ENCODE measurements at places on chromosomes 16 and 17. TPM values are rescaled to one million over a fixed set of nuclear protein-coding genes. Genes with fewer than 3 reads are reported as not detected.

DNA sequence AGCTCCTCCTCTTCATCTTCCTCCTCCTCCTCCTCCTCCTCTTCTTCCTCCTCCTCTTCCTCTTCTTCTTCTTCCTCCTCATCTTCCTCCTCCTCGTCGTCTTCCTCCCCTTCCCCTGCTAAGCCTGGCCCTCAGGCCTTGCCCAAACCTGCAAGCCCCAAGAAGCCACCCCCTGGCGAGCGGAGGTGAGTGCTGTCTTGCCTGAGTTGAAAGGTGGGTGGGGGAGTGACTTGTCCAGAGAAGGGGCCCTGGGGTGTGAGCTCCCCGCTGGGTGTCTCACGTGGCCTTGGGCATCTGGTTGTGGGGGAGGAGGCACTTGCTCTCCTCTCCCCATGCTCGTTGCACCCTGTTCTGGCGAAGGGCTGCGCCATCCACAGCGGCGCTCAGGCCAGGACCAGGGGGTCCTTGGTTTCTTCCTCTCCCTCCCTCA, 8.0 kb downstream of the ELOB start:
- DNase-seq, result no peak

- DNase-seq, result no peak
These were observed 98.6 kb downstream of the GNAO1 start for GRCh38 chr16:56289862-56290261.

DNA sequence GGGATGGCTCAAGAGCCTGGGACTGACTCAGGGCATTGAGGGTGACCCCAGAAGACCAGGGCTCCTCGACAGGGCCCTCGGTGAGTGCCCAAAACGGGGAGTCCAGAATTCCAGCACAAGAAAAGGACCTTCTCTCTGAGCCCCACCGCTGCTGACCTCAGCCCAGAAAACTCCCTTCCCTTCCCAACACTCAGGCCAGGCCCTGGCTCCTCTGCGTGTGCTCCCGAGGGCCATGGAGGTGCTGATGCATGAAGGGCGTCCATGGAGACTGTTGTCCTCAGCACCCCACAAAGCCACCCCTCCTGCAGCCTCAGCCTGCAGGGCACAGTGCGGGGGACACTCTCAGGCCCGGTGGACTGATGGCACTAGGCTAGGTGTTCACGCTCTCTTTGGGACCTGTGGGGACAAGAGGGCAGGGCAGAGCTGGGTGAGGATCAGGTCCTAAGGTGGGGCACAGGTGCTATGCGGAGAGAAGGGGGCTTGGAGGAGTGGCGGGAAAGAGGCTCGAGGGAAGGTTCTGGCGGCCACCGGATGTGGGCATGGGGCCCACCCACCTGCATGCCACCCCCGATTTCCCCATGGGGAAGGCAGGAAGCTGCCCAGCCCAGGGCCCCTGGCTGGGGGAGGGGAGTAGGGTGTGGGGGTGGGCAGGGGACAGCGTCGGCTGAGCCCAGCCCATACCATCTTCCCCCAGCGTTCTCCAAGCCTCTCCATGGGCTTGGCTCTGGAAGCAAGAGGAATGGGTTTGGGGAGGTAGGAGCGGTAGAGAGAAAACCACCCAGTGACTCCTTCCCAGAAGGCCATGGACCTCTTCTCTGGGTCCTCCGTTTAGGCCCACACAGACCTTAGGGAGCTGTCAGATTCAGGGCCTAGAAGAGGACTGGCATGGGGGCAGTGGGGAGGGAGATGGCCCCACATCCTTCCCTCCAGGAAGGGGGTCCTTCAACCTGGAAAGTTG, 4.5 kb upstream of the TSPOAP1 start:
- no peak for DNase-seq

DNA sequence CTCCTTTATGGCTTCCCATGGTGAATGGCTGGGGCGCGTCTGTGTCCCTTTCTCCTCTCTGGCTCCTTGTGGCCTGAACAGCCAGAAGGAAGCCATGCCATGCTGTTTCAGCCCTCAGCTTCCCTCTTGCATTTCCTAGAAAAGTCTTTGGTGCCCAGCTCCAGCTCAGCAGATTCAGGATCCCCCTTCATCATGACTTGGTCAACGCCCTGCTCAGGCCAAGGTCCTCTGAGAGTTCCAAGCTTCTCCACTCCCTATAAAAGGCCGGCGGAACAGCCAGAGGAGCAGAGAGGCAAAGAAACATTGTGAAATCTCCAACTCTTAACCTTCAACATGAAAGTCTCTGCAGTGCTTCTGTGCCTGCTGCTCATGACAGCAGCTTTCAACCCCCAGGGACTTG, at the start of gene CCL13:
CCL13 (plus strand) TSS at position 287 of the 400 bp plus-strand sequence; CDS start at position 334, 47 bp downstream.
- DNase-seq, result no peak

RAB40C gene
- total RNA-seq, result 6.8 TPM

ST6GALNAC1 gene
- not detected for total RNA-seq

PLEKHM1 gene
- 4.7 TPM for total RNA-seq

DNA sequence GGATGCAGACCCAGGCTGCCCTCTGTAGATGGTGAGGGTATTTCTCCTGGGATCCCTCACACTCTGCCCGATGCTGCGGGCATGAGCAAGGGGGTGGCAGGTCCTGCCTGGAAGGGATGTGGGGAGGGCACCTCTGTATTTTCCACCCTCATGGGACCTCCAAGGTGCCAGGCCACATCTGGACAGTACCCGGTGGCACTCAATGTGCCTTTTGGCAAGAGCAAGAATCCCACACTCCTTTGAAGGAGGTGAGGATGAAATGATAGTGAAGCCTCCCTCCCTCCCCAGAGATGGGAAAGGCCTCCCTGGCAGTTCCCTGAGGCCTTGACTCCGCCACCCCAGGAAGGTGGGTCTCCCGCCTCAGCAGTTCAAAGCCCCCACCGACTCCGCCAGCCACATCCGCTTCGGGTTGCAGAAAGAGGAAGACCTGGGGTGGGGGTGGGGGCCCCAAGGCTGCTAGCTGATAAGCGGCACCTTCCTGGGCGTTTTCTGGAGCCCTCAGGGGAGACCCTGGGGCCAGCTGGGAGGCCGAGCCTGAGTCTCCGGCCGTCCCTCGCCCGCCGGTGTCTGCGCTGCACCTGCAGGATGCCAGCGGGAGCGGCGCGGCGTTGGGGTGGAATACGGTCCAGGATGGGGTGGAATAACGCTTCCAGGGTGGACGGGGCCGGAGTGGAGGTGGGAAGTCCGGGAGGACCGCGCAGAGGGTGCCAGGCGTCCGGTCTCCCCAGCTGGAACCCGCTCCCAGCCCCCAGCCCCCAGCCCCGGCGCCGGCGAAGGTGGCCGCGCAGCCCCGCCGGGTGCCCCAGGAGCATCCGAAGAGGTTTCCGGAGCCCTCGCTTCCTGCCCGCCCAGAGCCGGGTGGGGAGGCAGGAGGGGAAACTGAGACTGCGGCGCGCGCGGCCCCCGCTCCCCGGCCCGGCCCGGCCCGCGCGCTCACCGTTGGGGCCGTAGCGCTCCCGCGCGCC, 718 bp downstream of the ATP2A3 start:
- no peak for DNase-seq

GRCh38 chr16:51640196-51640595, 489.1 kb upstream of the SALL1 start:
- no peak for DNase-seq

GRCh38 chr16:15671530-15672117, 21.6 kb downstream of the NDE1 start:
- no peak for DNase-seq

DNA sequence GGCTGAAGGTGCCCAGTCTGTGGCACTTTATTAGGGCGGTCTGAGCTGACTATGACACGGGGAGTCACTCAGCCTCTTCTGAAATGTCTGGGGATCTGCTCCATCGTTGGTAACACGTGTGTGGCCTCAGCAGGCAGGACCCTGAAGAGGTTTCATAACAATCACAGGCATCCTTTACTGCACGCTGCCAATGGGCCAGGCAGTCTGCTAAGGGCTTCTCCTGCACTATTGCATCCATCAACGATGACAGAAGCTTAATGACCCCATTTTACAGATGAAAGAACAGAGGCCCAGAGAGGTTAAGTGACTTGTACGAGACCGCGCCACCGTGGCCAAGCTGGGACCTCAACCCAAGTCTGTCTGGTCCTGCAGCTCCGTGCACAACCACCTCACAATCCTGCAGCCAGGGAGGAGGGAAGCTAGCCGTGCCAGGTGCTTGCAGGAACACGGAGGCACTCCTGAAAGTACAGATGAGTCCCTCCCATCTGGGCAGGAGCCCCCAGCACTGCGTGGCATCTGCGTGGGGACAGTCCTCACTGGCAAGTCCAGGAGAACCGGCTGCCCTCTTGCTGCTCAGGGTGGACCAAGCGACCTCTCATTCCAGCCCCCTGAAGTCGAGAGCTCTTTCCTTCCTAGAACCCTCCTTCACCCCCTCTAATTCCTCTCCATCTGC, 40.0 kb downstream of the RPH3AL start:
- no peak for DNase-seq

ANTKMT gene
- 7.5 TPM for total RNA-seq

GRCh38 chr16:31138621-31139578, 3.4 kb upstream of the PRSS8 start:
- DNase-seq, result peak; percentile 70

DNA sequence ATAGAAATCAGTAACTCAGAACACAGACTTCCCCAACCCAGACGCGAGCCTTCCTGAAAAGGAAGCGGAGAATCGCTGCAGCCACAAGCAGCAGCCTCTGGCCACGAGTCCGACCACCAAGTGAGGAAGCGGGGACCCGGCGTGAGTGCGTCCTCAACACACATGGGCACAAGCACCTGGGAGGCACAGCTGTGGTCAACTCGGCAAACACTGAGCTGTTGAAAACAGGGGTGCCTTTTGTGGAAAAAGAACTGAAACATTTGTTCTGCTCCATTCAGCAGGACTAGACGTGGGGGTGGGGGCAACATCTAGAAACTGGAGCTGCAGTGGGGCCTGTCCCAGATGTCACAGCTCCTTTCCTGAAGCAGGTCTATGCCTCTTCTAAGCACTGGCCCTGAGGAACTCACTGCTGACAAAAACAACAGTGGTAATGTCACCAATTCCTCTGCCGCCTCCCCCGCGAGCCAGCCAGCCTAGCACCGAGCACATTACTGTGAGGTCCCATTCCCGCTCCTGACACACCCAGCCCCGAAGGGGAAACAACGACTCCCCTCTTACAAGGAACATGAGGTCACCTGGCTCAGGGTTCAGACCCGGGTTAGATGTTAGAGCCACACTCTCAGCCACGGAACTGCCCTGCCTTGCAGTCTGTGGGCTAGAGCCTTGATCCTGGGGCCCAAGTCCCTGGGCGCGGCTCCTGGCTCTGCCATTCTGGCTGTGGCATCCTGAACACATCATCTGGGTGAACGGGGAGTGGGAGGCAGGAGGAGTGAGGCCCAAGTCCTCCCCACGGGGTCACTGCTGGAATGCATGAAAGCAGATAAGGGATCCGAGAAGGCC, 29.0 kb downstream of the KDM8 start:
- DNase-seq, result no peak

DNA sequence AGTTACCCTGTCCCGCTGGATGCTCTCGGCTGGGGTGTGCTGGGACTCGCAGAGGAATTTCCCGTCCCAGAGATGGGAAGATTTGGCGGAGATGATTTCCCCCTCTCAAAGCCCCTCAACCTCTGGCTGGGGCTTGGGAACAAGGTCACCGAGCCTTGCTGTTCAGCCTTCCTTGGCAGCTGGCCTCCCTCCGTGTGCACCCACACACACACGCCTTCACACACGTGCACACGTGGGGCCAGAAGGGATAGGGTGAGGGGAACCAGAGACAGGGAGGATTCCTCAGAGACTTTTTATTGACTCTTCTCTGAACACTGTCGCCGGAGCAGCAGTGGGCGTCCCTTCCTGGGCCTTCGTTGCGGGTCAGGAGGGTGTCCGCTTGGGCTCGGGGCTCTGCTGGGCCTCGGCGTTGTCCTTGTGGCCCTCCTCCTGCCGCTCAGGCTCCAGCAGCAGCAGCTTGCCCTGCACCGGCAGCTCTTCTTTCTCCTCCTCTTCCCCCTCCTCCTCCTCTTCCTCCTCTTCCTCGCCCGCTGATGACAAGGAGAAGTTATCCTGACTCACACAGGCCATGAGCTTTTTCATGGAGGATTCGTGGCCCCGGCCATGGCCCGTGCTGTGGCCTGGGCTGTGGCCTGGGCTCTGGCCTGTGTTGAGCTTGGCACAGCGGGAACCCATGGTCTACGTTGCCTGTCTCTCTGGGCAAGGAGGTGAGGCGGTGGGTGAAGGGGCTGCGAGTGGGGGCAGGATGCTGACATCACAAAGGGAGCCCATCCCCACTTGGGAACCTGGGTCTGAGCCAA, at the start of gene PRM3:
PRM3 (minus strand) TSS at position 709 of the 800 bp plus-strand sequence; CDS start at position 675, 34 bp downstream.
- no peak for DNase-seq

- DNase-seq, result no peak
These were observed 70.2 kb downstream of the PARN start for GRCh38 chr16:14559809-14560241.

- DNase-seq, result no peak
These were observed 33.5 kb downstream of the NUP93 start for GRCh38 chr16:56763291-56763916.

- DNase-seq, result no peak
These were observed 5.7 kb upstream of the CDH5 start for GRCh38 chr16:66360624-66361324.

- DNase-seq, result peak; percentile 33
These were observed 10.0 kb upstream of the CFDP1 start for GRCh38 chr16:75443298-75443697.

APOBR gene
- total RNA-seq, result not detected

RABEP1 gene
- 40.0 TPM for total RNA-seq

CACNA1H gene
- 1.6 TPM for total RNA-seq

TEX14 gene
- not detected for total RNA-seq

DNA sequence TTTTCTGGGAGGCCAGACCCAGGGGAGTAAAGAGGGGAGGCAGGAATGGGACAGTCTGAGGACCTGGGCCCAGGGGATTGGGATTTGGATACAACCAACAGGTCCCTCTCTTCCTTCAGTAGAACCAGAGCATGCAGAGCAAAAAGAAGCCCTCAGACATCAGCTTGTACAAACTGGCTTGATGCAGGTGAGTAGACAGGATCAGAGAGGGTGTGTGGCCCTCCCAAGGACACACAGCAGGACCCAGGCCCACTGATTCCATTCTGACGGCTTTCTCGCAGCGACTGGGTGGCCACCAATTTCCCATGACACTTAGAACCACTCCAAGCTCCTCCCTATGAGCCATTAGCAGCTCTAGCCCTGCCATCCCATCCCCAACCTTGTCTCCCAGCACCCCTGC, 63.6 kb downstream of the ABCC6 start:
- DNase-seq, result no peak

SPATA32 gene
- under 0.01 TPM for total RNA-seq

- peak; percentile 74 for DNase-seq
These were observed 3.9 kb downstream of the TIMM22 start for GRCh38 chr17:1000597-1001461.

- DNase-seq, result no peak
These were observed 10.9 kb downstream of the ZNF200 start for GRCh38 chr16:3223913-3224515.

DPEP2 gene
- total RNA-seq, result not detected

GRCh38 chr17:8031950-8032349, 6.9 kb upstream of the ALOX15B start:
- no peak for DNase-seq

KRTAP3-1 gene
- not detected for total RNA-seq

PNMT gene
- total RNA-seq, result not detected
